ENCODE measurements at places on chromosomes 1 and 21.

DNA sequence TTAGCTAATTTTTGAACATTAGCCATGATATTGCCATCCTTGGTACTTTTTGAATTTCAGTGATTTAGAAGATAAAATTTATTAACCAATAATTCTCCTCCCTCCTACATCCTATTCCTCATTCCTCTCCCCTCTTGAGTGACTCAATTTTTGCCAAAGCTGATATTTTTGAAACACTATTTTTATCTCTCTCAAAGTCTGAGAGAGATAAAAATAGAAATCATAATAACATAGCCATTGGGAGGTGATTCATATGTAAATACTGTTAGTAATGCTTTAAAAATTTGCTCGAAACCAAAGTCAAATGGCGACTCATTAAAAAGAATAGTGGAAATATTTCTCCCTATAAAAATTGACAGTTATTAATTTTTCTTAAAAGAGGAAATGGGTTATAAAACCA is 97.4 kb downstream of the PATJ start:
- DNase-seq: no peak

- no peak for DNase-seq
Measured at GRCh38 chr1:51649593-51650091, 32.8 kb downstream of the OSBPL9 start.

GRCh38 chr21:45580576-45581321 is 38.5 kb upstream of the SLC19A1 start:
- DNase-seq: no peak

GRCh38 chr1:110540891-110541685 is 22.1 kb upstream of the KCNA10 start:
- DNase-seq: no peak

DNA sequence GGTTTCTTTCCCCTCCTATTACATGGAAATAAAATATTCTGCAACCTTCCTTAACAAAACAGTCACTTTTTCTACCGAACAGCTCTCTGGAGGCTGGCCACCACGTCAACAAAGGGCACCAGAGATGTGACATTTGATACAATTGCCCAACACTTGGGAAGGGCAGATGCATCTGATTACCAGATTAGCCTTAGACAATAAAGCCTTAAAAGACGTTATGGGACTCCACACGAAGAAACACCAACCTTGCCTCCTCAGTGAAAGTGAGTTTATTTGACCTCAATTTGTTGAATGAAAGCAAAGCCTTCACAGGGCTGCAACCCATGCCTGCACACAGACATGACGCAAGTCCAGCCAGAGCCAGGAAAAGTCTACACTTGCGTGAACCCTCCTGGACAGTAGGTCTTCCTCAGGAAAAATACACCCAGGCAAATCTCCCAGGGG is 136.1 kb downstream of the TGFBR3 start:
- no peak for DNase-seq

DNA sequence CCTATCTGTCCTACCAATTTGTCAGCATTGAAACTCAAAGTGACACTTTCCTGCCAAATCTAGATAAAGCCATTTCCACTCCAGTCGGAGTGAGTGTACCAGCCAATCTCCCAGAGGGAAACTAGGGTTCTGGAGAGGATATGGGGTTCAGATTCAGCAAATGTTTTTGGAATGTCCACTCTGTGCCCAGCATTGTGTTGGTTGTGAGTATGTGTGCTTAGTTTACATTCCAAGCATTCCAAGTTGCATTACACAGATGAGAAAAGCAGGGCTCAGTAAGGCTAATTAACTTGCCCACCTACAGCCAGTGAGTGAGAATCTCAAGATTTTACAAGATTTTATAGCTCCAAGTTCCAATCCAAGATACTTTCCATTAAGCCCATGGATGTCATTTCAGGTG is 26.4 kb upstream of the RGS16 start:
- no peak for DNase-seq

- DNase-seq: no peak
Measured at GRCh38 chr1:55055084-55055882, 15.9 kb downstream of the PCSK9 start.

- no peak for DNase-seq
Measured at GRCh38 chr1:245039196-245039595, 115.6 kb upstream of the KIF26B start.
